ENCODE measurements at places on chromosomes 7 and 10. TPM values are rescaled to one million over a fixed set of nuclear protein-coding genes. Genes with fewer than 3 reads are reported as not detected.

VAX1 gene
- total RNA-seq, result not detected

GJD4 gene
- not detected for total RNA-seq

SNX10 gene
- total RNA-seq, result 1.1 TPM

UPK3B gene
- 0.49 TPM for total RNA-seq

FAM13C gene
- 5.2 TPM for total RNA-seq

- H3K36me3 ChIP-seq, result no peaks in the 10 kb centered on the region
- DNase-seq, result no peak
- no peak overlapping the region for H3K4me3 ChIP-seq
- no peaks in the 10 kb centered on the region for H3K27me3 ChIP-seq
- no peak overlapping the region for H3K27ac ChIP-seq
- H3K4me1 ChIP-seq, result peaks cover 46% of the 10 kb centered on the region
Measured at GRCh38 chr10:3832022-3832786, 47.2 kb upstream of the KLF6 start.

GRCh38 chr7:75559355-75559975 lies 67.3 kb downstream of the SPDYE5 start:
- no peak overlapping the region for H3K27ac ChIP-seq
- H3K27me3 ChIP-seq, result no peaks in the 10 kb centered on the region
- H3K4me3 ChIP-seq, result no peak overlapping the region
- H3K4me1 ChIP-seq, result peaks cover 1% of the 10 kb centered on the region
- H3K36me3 ChIP-seq, result peaks cover 92% of the 10 kb centered on the region

DNA sequence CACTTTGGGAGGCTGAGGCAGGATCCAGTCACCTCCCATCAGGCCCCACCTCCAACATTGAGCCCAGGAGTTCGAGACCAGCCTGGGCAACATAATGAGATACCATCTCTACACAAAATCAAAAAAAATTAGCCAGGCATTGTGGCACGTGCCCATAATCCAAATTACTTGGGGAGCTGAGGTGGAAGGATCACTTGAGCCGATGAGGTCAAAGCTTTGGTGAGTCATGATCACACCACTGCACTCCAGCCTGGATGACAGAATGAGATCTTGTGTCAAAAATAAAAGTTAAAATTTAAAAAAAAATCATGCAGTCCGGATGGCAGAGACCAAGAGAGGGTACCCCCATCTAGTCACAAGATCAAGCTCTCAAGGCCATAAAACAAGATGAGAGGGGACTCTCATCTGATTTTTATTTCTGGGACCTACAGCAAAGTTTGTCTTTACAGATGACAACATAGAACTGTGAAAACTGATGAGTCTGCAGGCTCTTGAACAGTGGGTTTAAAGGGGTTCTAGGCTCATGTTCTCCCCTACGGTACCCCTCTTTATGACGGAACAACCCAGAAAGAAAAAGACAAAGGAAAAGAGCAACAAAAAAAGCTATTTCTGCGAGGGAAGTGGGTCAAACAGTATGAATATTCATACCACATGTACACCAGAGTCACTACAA lies 28.9 kb upstream of the CREB3L2 start:
- H3K27ac ChIP-seq, result no peak overlapping the region
- H3K27me3 ChIP-seq, result peaks cover 8% of the 10 kb centered on the region
- no peaks in the 10 kb centered on the region for H3K4me1 ChIP-seq
- DNase-seq, result no peak
- no peaks in the 10 kb centered on the region for H3K36me3 ChIP-seq

DNA sequence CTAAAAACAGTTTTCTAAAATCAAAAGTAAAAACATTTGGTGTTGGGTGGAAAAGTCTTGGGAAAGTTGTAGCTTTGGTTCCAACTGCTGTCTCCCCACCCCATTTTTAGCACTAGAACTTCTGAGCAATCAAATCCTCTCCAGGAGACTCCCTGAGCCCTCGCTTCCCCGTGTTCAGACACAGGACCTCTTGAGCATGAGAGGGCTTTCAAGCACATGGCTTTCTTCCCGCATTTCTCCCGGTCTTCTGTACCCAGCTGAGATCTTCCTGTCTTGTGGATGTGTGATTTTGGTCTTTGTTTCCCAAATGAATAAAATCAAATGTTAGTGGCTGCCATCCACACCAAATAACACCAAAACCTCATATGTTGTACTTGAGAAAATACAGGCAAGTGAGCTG lies 5.0 kb downstream of the CXCL12 start:
- H3K4me3 ChIP-seq, result peak overlapping the region; percentile 9
- no peak overlapping the region for H3K27ac ChIP-seq
- peaks cover 47% of the 10 kb centered on the region for H3K36me3 ChIP-seq
- peaks cover 72% of the 10 kb centered on the region for H3K4me1 ChIP-seq
- no peak for DNase-seq

Measured in left ventricle myocardium inferior (tissue), 1 donor.